Frontal cortex (tissue), 4 donors: ENCODE measurements at places on chromosomes 5 and 9.

DNA sequence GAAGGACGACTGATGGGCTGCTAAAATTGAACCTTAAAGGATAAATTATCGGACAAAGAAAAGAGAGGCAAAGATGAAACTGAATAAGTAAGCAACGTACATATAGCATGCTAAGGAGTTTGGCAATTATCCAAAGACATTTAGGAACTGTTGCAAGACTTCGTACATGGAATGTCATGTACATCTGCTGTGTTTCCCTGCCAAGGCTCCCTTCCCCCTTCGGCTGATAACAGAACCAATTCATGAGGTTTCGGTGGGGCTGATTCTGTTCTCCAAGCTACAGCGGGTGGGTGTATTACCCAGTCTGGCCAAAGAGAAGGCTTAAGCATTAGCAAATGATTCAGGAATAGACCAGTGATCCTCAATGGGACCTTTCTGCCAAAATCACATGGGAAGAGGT lies 190.9 kb upstream of the FREM1 start:
- no peak for DNase-seq

DNA sequence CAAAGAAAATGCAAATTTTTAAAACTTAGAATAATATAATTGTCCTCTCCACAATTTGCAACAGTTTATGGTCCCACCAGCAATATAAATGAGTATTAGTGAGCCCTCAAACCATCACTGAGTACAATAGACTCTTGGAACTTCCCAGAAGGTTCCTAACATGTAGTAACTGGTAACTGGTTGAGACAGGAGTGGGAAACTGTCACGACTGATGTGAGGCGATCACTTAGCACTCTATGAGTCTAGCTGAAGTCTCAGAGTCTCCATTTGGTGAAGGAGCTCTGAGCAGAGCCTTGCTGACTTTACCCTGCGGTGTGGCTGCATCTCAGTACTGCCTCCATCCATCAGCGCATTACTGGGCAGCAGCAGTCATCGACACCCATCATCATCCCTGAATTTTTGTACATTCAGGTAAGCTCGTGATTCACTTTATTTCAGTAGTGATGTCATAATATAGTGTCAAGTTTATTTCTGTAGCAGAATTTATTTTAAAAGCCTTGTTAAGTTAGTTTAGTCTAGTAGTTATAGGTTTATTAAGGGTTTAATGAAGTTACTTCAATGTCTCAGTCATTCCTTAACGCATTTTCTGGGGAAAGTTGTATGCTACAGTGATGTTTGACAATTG lies 76.6 kb upstream of the ABCA1 start:
- no peak for DNase-seq

DNA sequence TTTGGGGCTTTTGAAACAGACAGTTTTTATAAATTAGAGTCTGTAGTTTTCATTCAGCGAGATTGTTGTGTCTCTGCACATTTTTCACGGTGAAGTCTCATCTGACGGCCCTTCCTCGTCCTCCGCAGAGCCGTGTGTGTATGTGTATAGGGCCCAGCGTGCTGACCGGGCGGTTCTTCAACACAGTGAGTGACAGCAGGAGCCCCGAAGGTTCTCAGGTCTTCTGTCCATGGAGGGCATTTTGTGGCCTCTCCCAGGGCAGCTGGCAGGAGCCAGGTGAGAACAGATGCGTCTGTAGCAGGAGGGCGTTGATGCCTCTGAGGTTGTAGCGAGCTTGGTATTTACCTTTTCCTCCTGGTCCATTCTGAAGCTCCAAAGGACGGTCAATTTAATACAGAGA lies 116.0 kb upstream of the LPCAT1 start:
- DNase-seq = no peak

GRCh38 chr5:17292434-17293015 lies 75.1 kb downstream of the BASP1 start:
- no peak for DNase-seq

GRCh38 chr5:72488756-72489155 lies 18.5 kb downstream of the ZNF366 start:
- DNase-seq = no peak

GRCh38 chr9:5510360-5510931 lies at the start of gene PDCD1LG2:
PDCD1LG2 (plus strand) TSS chr9:5510531; CDS start chr9:5522547, 12,016 bp downstream.
- DNase-seq = no peak

DNA sequence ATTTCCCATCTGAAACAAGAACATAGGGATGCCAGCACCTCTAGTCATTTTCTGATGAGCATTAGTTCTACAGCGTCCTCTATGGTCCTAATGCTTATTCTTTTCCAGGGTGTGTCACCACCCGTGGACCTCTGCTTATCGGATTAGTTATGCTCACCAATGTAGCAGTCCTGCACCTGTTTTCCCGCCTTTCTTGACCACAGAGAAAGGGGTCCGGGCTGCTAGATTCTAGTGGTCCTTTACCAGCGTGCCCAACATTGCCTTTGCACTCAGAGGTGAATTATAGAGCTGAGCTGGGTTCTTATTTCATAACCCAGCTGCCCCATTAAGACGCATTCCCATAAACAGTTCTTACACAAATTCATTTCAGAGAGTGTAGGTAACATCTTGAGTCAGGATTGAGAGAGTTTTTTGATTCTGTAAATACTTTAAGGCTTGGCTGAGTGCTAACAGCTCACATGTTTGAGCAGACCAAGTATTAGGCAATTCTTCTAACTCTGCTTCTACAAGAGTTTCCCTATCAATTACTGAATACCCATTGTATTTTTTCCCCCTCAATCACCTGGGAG lies 2205.1 kb upstream of the C9orf72 start:
- no peak for DNase-seq
